Thymus (tissue), 14 donors: ENCODE measurements at places on chromosomes 11 and 22. TPM values are rescaled to one million over a fixed set of nuclear protein-coding genes. Genes with fewer than 3 reads are reported as not detected.

GRCh38 chr22:29062286-29062821 is 723 bp upstream of the C22orf31 start:
- no peak for DNase-seq

The MYBPC3 gene
- total RNA-seq = 0.09 TPM

The TFIP11 gene
- total RNA-seq = 39.6 TPM

DNA sequence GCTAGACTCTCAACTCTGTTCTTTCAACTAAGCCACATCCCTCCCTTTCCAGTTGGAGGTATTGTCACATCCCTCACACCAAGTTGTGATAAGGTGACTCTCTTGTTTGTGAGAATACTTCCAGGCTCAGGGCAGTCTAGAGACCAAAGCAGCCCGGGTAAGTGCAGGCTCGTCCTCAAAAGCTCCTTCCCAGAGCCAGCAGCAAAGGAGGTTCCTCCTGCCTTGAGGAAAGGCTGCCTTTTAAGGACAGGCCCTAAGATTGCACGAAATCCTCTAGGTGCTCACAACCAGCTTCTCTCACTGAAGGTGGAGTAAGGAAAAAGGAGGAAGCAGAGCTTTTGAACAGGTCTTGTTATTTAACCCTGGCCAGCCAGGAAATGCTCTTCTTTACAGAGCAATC is 53.4 kb downstream of the SMCO4 start:
- no peak for DNase-seq

DNA sequence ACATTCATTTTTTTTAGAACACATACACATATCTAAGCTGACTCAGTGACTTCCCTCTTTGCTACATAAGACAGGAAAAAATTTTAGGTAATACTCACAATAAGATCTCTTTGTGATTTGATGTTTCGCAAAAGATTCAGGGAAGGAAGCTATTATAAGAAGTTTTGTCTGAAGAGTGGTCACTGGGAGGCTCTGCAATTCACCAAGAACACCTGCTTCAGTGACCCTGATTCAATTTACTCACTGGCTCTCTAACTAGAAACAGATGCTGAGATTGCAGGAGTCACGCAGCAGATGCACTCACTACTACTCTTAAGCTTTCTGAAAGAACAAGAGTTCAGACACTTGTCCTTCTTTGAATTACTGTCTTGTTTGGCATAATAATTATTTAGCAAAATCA is 193.6 kb upstream of the DDI1 start:
- DNase-seq = no peak

DNA sequence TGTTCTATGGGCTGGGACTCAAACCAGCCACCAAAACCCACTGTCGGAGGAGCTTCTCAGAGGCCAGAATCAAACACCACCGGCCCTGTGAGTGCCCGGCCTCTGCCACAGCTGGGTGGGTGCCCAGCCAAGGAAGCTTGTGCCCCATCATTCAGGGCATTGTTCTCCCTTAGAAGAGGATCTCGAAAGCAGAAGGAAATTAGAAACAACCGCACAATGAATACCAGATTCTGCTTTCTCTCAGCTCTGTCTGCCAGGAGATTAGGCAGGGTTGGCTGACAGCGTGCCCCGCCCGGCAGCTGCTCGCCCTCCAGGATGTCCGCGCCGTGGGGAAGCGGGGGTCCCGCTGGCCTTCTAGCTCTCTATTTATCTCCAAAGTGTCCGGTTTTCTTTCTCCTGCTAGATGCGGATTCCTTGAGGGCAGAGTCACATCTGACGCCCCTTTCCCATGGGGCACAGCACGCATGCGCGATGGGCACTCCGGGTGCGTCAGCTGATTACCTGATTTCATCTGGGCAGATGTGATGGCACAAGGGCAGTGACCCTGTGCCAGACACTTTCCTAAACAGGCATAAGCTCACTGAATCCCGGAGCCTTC is 25.5 kb downstream of the SCGB1A1 start:
- DNase-seq = no peak

The OR52E8 gene
- total RNA-seq = not detected

DNA sequence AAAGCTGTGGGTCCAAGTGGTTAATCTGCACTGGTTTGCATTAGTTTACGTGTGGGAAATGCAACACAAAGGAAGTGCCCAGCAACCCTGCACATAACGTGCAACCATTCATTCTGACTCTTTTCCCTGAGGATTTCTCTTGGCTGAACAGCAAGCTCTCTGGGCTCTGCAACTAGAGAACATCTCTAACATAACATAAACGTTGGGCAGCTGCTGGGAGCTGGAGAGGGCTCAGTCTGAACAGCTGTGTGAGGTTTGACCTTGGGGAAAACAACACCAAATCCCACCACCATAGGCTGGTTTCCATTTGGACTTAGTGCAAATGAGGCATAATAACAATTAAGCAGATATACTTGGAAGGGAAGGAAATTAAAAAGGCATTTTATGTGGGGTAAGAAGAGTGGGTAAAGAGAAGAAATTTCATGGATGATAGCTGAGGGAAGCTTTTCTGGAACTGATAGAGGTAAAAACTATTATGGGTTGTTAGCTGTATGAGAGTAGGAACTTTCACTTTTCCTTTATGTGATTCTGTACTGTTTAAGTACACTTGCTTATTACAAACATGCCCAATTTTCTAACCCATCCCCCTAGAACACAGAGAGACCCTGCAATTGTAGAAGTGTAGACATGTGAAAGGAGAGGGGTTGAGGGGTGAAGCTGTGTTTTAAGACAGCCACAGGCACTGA is 76.2 kb downstream of the SNX19 start:
- no peak for DNase-seq

GRCh38 chr11:44565953-44566949 is 788 bp downstream of the CD82 start:
- no peak for DNase-seq
